CD8-positive, alpha-beta T cell (primary cell): ENCODE measurements at places on chromosomes 2 and 18.

GRCh38 chr2:157820193-157820592 lies 55.9 kb downstream of the ACVR1 start:
- DNase-seq = no peak

DNA sequence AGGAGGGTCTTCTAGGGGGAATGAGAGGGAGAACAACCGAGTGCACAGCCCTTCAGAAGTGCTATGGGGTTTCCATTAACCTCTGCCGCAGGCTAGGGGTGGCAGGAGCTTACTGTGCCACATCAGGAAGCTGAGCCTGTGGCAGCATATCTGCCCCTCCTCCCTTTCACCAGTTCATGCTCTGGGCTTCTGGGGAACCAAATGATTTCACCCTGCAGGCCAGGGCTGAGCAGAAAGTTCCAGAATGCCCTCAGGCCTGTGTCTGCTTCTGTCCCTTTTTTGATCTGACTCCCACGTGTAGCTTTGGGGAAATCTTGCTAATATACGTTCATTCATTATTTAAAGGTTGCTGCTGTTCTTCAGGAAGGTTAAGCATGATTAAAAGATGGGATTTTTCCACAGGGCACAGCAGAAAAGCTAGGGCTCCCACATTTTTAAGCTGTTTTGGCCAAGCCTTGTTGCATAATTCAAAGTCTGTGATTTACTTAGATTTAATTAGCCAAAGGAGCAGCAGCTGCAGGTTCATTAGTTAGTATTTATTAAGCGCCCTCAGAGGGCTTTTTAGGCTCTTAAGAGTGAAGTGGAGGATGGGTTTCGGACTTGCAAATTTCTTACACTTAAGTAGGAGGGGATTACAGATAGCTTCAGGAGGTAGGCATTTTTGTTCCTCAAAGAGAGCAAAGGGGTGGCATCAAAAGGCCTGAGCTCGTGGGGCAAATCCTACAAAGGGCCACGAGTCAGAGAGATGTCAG lies 10.2 kb downstream of the TMEM247 start:
- DNase-seq = no peak

- DNase-seq = no peak
Observed at GRCh38 chr18:75124551-75124950, 84.4 kb downstream of the PTGR3 start.

GRCh38 chr2:17759805-17760204 lies 5.9 kb downstream of the GEN1 start:
- DNase-seq = no peak

- no peak for DNase-seq
Observed at GRCh38 chr2:121965661-121966060, 210.2 kb downstream of the TSN start.

DNA sequence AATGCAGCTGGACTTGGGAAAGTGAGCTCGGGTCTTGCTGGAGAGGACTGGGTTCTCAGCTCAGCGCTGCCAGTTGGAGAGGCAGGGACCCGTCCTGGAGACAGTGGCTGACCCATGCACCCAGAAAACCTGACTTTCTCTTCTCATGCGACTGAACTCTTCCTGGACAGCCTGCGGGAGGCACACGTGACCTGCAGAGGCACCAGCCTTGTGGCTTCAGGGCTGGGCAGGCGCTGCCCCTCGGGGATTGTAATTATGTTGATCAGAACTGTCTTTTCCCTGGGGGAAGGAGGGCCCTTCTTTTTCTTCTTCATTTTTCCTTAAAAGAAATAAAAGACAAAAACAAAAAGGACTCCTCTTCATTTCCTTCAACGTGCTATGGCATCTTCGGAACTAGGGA lies 198.1 kb downstream of the VAPA start:
- no peak for DNase-seq

- DNase-seq = no peak
Observed at GRCh38 chr2:71235930-71236587, 9.2 kb upstream of the PAIP2B start.

DNA sequence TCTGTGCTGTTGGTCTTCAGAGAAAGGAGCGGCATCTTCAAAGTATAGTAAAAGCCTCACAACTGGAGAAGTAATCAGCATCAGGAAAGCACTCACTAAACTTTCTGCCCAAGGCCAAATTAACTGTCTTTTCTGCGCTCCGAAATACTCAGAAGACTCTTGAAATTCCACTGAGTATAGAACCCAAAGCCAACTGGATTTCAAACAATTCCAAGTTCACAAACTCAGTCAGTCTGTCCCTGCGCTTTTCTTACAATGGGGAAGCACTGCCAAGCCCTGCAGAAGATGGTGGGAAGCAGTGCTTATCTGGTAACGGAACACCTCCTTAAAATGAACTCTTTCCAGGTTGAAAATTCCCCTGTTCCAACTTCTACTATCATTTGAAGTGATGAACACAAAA lies 193.5 kb downstream of the NCKAP5 start:
- no peak for DNase-seq

- no peak for DNase-seq
Observed at GRCh38 chr2:84654414-84654813, 138.1 kb downstream of the DNAH6 start.

- no peak for DNase-seq
Observed at GRCh38 chr2:100242476-100242875, 79.8 kb downstream of the LONRF2 start.

DNA sequence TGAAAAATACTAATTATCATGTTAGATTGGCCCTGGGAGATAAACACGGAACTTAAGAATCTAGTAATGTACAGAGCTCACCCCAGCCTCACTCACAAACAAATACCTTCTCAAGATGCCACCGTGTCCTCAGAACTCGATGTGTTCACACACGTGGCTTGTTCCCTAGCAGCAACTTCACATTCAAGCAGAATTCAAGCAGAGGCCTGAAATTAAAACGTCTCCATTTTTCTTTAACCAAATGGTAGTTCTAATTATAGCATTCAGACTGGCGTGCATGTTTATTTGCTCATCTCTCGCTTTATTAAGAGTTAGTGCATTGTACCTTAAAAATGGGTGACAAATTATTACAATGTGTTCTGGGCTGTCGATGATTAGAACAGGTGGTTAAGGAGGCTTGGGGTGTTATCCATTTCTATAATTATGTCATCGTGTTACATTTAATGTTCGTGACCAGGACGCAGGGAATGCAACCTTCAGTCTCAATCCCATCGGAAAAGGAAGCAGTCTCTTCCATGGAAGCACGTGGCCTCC lies 57.3 kb upstream of the SLC66A3 start:
- no peak for DNase-seq
